ENCODE measurements at places on chromosomes 13 and 19. TPM values are rescaled to one million over a fixed set of nuclear protein-coding genes. Genes with fewer than 3 reads are reported as not detected.

GRCh38 chr13:97028441-97029299, 34.4 kb upstream of the OXGR1 start:
- DNase-seq: peak; percentile 44

DNA sequence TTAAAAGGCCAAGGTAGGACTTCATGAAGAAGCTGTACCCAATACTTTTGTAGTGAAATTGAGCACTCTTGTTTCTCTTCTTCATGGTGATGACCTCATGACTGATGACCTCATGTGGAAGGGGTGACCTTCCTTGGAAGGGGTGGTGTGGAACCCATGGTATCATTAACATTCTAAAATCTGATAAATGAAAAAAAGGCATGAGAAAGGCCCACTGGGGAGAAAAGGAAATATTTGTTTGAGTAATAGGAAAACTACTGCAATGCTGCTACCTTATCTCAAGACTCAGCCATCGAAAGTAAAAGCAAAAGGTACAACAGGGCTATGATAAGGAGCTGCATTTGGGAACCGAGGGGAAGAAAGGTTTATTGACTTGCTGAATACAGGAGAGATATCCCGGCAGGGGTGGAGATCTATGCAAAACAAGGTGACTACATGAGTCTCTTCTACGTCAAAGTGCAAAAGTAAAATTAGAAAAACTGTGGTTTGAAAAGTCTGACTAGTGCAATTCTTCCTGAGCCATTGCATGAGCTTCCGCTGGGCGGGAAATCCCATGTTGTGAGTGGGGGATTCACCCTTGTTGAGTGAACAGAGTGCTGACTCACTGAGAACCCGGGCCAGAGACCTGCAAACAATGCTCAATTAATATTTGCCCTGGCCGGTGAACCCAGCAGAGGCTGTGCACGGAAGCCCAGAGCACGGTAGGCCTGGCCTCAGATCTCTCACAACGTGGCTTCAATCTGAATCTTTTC, 138.9 kb upstream of the RFC3 start:
- peak; percentile 70 for DNase-seq

- no peak for DNase-seq
Observed at GRCh38 chr19:6774821-6775707, 2.6 kb downstream of the VAV1 start.

DNA sequence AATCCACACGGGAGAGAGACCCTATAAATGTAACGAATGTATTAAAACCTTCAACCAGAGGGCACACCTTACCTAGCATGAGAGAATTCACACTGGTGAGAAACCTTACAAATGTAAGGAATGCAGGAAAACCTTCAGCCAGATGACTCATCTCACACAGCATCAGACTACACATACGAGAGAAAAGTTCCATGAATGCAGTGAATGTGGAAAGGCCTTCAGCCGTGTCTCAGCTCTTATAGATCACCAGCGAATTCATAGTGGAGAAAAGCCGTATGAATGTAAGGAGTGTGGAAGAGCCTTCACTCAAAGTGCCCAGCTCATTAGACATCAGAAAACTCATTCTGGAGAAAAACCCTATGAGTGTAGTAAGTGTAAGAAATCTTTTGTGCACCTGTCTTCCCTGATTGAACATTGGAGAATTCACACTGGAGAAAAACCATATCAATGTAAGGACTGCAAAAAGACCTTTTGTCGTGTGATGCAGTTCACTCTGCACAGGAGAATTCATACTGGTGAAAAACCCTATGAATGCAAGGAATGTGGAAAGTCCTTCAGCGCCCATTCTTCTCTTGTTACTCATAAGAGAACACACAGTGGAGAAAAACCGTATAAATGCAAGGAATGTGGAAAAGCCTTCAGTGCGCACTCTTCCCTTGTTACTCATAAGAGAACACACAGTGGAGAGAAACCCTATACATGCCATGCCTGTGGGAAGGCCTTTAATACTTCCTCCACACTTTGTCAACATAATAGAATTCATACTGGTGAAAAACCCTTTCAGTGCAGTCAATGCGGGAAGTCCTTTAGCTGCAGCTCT, 16.0 kb downstream of the ZNF582 start:
- no peak for DNase-seq

ZNF724 gene
- total RNA-seq: 2.1 TPM
